Glomerular endothelial cell (primary cell): ENCODE measurements at places on chromosomes 4 and X.

GRCh38 chrX:132822634-132823012 lies 135.8 kb downstream of the HS6ST2 start:
- no peak for DNase-seq

DNA sequence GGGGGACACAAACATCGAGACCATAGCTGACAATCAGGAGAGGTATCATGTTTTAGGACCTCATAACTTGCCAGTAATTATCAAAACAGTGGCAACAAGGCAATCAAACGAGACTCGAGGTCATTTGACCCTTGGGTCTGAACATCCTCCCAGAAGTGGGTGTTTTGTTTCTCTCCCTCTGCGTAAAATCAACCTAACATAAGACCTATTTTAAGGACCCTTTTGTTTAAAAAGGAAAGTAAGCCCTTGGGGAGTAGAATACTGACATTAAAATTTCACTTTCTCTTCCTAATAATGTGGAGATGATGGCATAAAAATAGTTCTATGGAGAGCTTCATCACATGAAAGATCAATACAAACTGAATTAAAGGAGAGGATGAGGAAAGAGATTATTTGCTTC lies 106.2 kb upstream of the PUDP start:
- DNase-seq: no peak

GRCh38 chr4:76007089-76007862 lies at the start of gene CXCL9:
TSS of gene CXCL9 (minus strand) at chr4:76007509. CDS start at chr4:76007449, 60 bp downstream.
- no peak for DNase-seq

DNA sequence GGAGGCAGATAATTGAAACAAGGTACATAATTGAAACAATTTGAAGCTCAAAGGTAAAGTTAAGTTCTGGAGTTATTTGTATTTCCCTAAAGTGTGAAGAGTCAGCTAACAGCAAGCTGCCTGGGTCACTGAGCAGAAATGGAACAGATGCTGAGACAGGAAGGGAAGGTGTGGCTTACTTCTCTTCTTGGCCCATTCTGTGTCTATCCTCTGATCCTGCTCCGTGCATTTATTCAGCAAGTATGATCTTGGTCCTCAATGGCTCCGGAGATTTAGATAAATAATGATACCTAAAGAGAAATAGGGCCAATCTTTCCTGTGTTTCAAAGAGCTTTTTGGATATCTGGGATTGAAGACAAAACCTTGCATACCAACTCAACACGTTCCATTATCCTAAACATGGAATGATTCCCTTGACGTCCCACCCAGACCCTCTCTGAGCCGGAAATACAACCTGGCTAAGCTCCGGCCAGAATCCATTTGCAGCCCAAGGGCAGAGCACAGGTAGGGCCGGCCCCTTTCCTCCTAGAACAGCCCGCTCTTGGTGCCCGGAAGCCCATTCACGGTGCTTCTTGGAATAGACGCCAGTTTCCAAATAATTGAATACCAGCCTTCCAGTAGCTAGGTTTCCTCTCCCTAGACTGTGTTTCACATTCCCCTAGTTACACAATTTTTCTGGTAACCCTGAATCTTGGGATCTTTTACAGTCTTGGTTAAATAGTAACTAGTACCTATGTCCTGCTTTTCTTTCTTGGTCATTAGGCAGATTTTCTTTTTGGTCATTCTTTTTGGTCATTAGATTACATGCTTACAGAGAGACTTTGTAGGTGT lies 211.0 kb downstream of the NWD2 start:
- DNase-seq: no peak

GRCh38 chr4:8123389-8123788 lies 35.2 kb downstream of the ABLIM2 start:
- DNase-seq: no peak

DNA sequence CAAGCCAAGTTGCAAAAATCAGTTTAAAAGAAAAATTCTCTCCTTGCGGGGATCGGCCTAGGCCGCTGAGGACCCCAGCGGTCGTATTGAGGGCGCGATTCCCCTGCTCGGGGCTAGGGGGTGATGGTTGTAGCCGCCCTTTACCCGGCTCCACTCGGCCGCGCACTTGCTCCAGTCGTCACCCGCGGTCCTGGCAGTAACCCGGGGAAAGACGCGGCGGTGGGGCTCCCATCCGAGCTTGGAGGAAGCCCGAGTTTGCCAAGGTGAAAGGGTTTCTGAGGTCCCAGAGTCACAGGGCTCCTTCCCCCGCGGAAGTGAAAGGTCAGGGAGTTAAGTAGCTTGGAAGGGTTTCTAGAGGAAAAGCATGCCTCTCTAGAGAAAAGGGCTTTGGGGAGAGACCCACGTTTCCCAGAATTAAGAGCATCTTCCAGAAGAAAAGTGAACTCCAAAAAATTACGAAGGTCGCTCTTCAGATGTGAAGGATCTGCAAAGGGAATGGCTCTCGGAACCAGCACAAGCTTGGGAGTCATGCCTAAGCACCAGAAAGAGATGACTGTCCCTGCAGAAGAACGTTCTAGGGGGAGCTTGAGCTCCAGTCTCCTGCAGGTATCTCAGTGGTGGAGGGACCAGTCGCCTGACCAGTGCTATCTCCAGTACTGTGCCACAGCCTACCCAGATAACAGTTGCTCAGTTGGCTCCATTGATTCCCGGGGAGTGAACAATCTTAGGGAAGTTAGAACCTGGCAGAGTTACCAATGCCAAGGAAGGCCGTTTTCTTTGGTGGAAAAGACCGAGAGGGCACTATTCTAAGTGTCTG lies 875 bp downstream of the LAP3 start:
- no peak for DNase-seq

- no peak for DNase-seq
These were observed 67.5 kb downstream of the ZFYVE28 start for GRCh38 chr4:2350982-2351381.

DNA sequence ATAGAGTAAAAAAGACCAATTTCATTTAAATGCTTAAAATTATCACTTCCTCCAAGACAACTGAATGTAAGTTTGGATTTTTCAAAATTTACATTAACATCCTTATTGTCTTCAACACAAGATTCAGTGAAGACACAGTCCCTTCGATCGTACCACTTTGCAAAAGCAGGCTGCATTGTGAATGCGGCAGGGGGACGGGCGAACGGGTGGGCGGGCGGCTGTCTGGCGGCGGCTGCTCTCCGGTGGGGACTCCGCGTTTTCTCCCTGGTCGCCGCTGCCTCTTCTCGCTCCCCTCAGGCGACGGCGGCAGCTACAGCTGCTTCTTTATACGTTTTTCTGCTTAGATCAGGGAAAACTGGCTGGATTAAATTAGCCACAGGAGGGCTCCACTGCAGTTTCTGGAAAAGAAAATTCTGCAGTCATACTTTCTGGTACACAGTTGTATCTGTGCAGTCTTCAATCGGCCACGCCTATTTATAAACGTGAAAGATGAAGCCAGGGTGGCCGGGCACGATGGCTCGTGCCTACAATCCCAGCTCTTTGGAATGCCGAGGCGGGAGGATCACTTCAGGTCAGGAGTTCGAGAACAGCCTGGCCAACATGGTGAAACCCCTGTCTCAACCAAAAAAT lies 33.9 kb upstream of the HPF1 start:
- no peak for DNase-seq

DNA sequence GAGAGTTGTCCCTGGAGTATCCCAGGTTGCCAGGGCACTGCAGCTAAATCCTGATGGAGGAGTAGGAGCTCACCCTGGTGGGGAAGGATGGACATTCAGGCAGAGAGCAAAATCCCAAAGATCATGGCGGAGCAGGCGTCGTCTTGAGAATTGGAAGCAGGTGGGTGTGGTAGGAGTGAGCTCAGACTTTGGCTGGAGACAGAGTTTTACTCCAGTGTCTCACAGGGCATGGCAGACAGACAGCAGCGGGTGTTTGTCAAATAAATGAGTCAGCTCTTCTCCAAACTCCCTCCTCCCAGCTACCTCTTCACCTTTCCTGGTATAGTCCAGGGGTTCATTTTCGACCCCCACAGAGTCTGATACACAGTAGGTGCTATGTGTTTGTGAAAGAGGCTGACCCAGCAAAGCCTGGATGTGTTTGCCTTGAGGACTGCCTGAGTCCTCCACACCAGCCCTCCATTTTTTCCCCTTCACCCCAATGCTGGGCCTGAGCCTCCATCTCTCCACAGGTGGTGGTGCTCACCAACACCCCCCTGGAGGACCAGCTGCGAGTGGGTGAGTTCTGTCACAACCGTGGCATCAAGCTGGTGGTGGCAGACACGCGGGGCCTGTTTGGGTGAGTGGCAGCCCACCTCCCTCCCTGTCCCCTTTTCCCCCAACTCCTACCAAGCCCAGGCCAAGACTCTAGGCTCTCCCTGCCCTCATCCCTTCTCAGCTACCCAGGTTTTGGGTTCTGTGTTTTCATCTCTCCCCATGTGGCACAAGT lies 6.9 kb downstream of the UBA1 start:
- no peak for DNase-seq

- DNase-seq: no peak
These were observed 91.4 kb downstream of the DCTD start for GRCh38 chr4:182825786-182826185.

DNA sequence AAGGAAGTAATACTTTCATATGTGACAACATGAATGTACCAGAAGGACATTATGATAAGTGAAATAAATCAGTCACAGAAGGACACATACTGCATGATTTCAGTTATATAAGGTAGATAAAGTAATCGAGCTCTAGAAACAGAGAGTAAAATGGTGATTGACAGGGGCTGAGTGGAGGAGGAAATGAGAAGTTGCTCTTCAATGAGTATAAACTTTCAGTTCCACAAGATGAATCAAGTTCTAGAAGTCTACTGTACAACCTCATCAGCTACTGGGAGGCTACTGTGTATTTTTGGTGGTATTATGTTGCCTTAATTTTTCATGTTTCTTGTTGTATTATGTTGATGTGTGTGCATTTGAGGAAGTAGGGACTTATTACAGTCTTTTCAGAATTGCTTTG lies 270.9 kb upstream of the GRIA3 start:
- DNase-seq: no peak

DNA sequence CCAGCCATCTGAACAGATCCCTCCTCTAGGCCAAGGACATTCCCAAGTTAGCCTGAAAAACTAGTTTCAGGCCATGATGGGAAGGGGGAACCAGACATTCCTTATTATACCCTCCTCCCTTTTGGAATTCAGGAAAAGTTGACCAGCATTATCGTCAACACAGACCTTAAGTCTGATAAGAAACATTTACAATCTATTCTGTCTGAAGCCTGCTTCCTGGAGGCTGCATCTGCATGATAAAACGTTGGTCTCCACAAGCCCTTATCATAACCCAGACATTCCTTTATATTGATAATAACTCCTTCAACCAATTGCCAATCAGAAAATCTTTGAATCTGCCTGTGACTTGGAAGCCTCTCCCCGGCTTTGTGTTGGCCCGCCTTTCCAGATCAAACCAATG lies 44.3 kb downstream of the EFHC2 start:
- DNase-seq: no peak

DNA sequence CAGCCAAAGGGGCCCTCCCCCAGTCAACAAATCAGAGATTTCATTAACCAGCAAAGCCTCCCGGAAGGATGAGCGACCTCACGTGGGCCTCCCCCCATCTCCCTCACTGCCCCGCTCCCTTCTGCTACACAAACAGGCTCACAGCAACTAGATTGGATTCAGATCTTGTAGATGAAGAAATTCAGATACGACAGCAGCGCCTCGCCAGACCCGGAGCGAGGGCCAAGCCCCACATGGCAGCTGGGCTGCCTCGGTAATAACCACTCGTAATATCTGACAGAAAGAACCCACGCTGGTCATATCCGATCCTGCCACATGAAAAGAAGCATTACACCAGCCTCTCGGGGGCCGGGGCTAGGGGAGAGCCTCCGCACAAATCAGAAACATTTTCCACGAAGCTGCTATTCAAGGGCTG lies 581.3 kb downstream of the BCOR start:
- no peak for DNase-seq

DNA sequence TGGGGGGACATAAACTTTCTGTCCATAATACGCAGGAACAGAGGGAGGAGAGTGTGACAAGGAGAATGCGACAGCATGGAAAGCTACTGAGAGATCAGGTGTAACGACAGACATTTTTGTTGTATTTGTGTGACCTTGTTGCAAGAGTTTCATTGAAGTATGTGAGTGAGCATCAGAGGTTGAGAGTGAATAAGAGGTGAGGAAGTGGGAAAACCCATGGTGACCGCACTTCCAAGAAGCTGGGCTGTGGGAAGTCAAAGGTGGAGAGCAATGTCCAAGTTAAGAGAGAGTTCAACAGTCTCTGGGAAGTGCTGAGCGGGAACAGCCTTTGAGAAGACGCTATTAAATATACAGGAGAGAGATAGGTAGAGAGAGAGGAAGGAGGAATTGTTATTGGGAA lies 76.4 kb upstream of the PGRMC2 start:
- DNase-seq: no peak

GRCh38 chrX:155028877-155029291 lies 2.2 kb downstream of the FUNDC2 start:
- no peak for DNase-seq

- no peak for DNase-seq
These were observed 19.9 kb downstream of the TSC22D3 start for GRCh38 chrX:107755721-107756120.

DNA sequence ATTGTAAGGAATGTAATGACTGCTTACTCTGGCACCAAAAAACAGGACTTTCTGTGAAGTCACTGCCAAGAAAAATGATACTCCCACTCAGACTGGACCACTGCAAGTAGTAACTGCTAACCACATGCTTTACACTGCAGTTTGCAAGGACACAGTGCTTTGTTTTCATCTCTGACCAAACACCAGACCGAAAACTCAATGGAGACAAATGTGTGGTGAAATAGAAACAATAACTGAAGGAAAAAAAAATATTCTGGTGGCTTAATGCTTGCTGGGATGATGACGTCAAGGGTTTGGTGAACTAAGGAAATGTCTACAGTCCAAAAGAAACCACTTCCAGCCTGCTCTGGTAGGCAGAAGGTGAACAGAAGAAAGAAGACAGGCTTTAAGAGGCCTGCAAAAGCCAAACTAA lies 13.2 kb downstream of the GPC4 start:
- DNase-seq: no peak

- no peak for DNase-seq
These were observed 1.3 kb upstream of the EOLA2 start for GRCh38 chrX:149939655-149939904.

DNA sequence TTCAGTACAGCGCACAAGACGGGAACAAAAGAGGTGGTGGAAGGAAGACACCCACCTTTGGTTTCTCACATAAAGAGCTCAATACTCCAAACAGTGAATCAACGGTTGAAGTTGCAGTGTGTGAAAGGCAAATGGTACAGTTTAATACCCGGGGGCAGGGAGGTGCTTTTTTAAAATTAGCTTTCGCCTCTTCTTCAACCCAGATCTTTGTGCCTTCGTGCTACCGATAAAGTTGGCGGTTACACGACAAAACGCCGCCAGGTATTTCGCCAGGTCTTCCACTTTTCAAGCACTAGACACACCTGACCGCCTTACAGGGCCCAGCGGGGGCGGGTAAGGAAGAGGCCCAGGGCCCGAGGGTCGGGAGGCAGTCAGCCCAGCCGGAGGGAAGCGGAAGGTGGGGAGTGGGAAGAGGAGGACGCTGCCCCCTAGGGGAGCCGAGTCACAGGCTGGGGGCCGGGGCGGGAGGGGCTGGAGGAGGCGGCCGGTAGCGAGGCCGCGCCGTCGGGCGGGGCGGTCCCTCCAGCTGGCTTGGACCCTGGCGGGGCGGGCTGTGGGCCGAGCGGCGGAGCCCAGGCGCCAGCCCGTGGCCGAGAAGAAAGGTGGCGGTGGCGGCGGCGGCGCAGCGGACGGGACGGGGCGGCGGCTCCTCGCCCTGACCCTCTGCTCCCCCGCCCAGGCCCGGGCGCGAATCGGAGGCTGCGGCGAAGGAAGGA lies 16.0 kb downstream of the UTP3 start:
- no peak for DNase-seq
